NCI-H1436 treated with DMSO at 0.1 percent for 48 hours (cell line): ENCODE measurements at places on chromosomes 2 and 18.
A peak's percentile ranks its signal among the peaks of the same experiment; 100 is the strongest.

DNA sequence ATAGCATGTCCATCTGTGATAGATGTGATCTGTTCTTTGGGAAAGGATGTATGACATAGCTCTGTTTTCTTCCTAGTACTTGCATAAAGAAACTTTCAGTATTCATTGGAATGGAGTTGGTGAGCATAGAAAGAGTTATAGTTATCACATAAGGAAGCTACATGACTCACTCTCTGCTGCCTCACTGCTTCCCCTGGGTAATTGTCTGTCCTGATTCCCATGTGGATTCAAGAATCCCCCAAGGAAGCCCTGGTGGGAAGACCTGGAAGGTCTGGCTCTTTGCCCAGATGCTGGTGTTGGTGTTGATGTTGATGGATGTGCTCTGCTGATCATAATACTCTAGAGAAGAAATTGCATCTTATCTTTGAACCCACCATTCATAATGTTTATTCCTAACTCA is 60.6 kb downstream of the PTPN4 start:
- DNase-seq, result no peak

GRCh38 chr2:57313678-57314077 is 732.9 kb upstream of the VRK2 start:
- no peak for DNase-seq

GRCh38 chr2:10258326-10258725 is 44.4 kb upstream of the HPCAL1 start:
- no peak for DNase-seq

DNA sequence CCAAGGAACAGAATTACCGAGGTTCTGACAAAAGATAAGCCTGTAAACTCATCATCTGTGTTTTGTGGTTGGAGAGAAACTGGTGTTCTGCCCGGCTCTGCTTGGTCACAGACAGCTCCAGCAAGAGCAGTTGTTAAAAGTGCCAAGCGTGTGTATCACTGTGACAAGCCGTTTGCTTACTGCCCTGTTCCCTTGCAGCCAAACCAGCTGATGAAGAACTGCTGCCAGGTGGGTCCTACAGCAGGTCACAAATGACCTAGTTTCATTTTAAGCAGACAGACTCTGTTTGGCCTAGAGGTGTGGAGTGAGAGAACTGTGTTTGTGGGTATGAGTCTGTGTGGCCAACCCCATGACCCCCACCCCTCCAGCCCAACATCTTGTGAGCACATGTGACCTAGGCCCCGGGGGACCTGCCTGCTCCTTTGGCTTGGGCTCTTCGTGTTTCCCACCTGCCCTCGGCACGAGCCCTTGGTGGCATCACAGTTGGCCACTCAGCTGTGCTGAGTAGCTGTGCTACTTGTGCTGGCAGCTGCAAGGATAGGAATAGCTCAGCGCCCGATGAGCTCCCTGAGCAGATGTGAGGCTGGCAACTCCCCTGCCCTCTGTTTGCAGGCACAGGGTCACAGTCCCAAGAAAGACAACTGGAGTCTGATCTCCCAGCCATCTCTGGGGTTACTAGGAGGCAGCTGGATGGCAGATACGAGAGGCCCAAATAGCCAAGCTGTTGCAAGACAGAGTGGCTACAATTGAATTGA is 9.7 kb downstream of the OXER1 start:
- DNase-seq, result no peak

DNA sequence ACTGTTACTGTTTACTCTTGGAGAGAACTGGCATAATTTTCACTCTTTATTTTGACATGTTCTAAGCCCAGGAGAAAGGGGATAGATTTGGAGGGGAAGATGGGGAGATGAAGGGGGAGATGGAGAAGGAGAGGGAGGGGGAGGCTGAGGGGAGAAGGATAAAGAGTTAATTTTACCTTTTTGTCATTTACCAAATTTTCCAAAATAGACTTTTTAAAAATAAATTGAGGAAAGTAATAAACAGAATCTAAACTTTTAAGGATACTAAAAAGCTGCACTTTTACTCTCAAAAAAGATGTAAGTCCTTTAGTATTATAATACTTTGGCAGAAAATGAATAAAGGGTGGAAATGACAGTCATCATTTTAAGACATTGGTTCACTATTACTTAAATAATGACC is 12.3 kb downstream of the MMADHC start:
- DNase-seq, result no peak

DNA sequence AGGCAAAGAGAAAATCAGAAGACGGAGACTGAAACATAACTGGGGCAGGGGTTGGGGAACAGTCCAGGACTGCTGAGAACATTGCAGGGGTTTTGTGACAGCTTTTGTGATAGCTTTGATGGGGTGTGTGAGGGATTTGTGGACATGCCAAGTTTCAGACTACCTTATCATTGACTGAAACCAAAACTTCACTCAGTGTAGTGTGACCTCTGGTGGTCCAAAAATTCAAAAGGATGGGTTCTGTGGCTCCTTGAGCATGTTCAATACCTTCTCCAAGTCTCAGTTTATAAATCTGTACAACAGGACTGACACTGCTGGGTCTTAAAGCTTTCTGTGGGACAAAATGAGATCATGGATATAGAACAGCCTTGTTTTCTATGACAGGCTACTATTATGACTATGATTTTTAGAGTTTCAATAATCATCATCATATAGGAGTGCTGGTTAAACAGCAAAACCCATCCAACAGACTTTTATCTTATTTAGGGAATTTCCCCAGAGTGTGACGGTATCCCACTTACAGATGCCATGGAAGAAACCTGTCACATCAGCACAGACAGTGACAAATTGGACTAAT is 259.2 kb upstream of the SLC14A2 start:
- DNase-seq, result no peak

DNA sequence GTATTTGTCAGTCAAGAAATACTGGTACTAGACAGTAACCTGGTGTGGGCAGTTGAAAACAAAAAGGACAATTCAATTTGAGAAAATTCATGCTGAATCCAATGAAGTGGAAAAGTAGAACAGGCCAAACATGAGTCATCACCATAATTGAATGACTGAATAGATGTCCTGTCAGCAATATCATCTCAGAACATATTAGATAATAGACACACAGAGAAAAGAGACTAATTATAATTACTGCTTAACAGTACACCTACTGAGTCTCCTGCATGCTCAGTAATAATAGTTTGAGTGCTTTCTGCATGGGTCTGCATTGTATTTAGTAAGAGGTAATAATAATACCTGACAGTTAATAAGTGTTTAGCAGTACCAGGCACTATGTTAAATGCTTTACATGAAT is 138.6 kb upstream of the ZC3H15 start:
- DNase-seq, result peak; percentile 53

DNA sequence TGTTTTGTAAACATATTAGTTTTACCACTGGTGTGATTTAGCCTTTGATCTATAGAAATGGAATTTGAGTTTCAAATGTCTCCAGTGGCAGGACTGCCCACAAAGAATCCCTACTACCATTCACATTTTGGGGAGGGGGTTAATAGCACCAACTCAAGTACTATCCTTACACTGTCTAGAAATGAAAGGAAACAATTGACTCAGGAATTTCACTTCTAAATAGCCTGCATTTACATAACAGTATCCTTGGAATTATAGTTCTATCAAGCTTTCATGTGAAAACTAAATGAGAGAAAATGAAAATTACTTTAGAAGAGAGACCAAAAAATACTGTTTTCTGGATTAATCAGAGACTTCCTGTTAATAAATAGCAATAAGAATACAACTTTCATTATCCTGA is 7.5 kb upstream of the CCDC93 start:
- DNase-seq, result no peak

DNA sequence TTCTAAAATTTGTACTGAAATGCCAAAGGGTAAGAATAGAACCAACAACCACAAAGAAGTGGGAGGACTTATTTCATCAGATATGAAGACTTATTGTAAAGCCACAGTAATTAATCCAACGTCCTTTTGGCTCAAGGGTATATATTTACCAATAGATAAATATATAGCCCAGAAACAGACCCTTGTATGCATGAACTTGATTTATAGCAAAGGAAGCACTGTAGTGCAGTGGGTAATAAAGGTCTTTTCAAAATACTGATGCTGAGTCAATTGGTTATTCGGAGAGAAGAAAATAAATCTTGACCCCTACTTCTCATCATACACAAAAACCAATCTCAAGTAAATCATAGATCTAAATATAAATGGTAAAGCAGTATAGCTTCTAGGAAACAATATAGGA is 200.5 kb upstream of the ST6GAL2 start:
- DNase-seq, result no peak

DNA sequence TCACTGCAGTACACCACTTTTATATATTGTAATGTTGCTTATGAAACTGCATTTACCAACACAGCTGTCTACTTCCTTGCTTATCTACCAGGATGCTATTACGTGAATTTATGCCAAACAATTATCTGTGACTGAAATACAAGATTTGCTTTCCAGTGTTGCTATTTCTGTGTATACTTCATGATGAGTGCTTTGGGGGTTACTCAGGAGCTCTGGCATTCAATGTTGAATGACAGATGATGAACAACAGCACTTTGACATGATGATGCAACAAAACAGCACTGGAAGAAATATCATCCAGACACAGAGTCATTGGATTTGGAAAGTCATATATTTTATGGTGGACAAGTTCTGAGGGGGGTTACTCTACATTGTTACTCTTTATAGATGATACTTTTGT is 125.8 kb downstream of the NETO1 start:
- DNase-seq, result no peak

DNA sequence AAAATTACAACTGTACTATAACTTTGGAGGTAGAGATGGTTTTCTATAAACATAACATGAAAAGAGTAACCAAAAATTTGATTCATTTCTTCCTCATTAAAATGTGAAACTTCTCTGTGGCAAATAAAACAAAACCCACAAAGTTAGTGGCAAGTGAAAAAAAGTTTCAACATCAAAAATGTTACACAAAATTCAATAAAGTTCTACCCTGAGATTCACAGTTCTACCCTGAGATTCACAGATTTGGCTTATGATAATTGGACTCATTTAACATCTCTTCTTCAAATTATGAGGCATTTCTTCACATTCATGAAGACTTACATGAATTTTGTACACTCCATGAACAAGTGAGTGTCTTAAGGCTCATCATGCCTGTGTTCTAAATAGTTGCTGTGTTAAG is 51.0 kb downstream of the AAK1 start:
- no peak for DNase-seq

GRCh38 chr2:60544062-60544461 is 9.4 kb downstream of the BCL11A start:
- DNase-seq, result no peak

- no peak for DNase-seq
These were observed 34.0 kb upstream of the TMEFF2 start for GRCh38 chr2:192228685-192229084.

- no peak for DNase-seq
These were observed 1.5 kb downstream of the IER3IP1 start for GRCh38 chr18:47174545-47175116.

DNA sequence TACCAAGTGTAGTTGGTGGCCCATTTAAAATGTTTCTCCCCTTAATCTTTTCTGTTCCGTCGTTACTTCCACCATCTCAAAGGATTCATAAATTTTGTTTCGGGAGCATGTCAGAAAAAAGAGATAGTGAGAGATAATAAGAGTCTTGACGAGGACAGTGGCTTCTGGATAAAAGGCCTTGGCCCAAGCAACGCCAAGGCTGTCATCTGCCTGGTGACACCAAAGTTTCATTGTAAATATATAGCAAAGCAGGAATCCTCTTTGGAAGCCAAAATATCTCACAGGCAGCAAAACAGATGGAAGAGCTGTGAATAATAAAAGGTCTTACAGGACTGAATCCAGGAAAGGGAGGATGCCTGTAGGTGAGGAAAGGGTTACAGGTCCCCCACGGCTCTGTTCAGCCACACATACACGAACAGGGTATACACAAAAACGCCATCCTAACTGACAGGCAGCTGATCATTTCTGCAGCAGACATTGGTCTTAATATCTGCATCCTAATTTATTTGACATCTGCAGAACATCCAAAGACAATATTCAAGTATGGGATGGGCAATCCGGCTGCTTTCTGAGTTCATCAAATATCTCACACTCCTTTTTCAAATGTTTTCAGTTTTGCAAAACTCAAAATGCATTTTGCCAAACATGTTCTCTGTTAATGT is 382.8 kb downstream of the OSR1 start:
- no peak for DNase-seq

GRCh38 chr2:229084447-229084846 is 186.6 kb downstream of the PID1 start:
- DNase-seq, result no peak

- no peak for DNase-seq
These were observed 1705.5 kb upstream of the PIK3C3 start for GRCh38 chr18:40249390-40250080.

- no peak for DNase-seq
These were observed 3.5 kb upstream of the NAGK start for GRCh38 chr2:71064754-71065621.

- DNase-seq, result no peak
These were observed 9.4 kb downstream of the INPP4A start for GRCh38 chr2:98454073-98454472.

DNA sequence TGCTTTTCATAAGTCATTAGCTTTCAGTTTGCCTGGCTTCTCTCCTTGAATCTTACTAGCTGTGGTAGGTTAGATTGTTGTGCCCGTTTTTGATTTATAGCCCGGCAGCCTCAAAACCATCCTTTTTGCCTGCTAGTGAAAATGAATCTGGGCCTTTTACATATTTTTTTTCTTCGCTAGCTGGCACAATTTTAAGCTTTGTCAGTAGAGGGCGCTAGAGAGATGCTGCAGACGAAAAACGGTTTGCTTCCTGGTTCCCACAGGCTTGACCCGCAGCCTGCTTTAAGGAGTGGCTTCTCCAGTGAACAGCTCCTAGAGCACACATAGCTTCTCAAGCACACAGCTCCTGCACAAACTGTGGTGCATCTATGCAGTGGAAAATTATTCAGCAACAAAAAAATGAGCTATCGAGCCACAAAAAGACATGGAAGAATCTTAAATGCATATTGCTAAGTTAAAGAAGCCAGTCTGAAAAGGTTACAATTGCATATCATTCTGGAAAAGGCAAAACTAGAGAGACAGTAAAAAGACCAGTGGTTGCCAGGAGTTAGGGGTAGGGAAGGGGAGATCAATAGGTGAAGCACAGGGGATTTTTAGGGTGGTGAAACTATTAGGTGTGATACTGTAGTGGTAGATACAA is 47.9 kb downstream of the E2F6 start:
- no peak for DNase-seq

DNA sequence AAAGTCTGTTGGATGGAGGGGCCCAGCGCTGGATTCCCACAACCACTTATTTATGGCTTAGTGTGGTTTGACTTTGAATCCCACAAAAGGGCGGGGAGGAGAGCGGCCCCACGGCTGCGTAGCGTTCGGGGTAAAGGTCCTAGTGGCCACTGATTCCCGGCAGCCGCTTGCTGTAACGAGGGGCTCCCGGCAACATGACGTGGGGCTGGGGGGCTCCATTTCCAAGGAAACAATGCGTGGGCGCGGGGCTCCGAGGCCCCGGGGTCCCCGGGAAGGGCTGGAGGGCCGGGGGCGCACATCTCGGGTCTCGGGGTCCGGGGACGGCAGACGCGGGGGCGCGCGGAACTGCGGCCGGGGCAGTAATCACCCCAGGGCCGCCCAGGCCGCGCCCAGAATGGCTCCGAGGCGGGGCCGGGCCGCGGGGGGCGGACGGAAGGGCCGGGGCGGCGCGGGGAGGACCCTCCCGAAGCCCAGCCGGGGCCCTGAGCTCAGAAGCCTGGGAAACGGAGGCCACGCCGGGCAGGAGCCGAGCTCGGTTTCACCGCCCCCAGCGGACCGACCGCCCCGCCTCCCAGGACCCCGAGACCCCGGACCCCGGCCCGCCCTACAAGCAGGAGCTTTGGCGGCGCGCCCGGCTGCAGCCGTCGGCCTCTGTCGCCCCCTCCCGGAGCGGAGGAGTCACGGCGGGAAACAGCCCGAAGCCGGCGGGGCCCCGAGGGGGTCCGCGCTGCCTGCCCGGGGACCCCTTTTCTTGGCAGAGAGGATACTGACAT is 11.9 kb upstream of the MLPH start:
- no peak for DNase-seq

GRCh38 chr2:190052307-190052706 is 10.2 kb downstream of the MSTN start:
- DNase-seq, result no peak
